ENCODE measurements at places on chromosomes 11 and 22. TPM values are rescaled to one million over a fixed set of nuclear protein-coding genes. Genes with fewer than 3 reads are reported as not detected.

DNA sequence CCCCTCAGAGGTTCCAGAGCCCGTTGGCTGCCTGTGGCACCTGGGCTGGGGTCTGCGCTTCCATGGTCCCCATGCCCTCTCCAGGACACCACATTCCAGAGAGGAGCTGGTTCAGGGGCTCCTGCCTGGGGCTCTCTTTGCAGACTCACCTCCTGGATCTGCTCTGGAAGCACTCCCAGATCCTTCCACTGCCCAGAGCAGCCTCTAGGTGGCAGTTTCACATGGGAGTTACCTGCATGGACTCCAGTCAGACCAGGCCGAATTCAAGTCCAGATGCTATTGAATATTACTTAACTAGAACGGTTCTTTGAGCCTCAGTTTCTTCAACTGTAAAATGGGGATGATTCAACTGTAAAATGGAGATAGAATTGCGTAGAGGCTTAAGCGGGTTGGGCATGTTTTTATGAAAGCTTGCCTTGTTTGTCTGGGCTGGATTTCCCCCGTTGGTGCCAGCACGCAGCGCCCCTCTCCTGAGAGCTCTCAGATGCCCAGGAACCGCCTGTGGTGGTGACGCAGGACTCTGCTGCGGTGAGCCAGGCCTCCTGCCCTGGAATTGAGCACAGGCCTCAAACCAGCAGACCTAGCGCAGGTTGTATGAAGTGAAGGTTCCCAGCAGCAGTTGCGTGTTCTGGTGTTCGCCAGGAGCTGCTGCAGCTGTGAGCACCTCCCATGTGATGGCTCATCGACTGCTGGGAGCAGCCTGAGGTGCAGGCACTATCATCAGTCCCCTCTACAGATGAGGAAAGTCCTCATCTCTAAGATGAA lies 44.2 kb downstream of the LMO1 start:
- H3K4me3 ChIP-seq: no peak overlapping the region
- no peaks in the 10 kb centered on the region for H3K36me3 ChIP-seq
- H3K27me3 ChIP-seq: no peaks in the 10 kb centered on the region
- peak; percentile 91 for DNase-seq
- no peaks in the 10 kb centered on the region for H3K4me1 ChIP-seq

TRPC6 gene
- total RNA-seq: 5.1 TPM

DNA sequence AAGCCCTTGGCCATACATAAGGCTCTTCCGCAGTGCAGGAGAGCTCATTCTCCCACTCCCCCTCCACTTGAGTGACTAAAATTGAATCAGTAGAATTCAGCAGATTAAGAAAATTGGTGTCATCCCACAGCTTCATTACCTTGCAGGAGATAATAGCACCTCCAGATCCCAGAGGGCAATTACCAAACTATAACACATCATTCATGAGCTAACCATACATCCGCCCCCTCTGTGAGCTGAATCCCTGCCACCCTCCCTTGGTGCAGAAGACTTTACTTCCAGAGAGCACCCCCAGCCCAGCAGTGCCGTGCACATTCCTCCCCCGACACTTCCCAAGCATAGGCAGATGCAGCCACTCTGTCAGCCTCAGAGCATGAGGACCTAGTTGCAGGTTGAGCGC lies 496.5 kb upstream of the B3GAT1 start:
- H3K4me1 ChIP-seq: no peaks in the 10 kb centered on the region
- no peaks in the 10 kb centered on the region for H3K36me3 ChIP-seq
- H3K27ac ChIP-seq: no peak overlapping the region
- peaks cover 4% of the 10 kb centered on the region for H3K27me3 ChIP-seq
- H3K4me3 ChIP-seq: no peak overlapping the region

KRTAP5-7 gene
- total RNA-seq: not detected

C22orf31 gene
- not detected for total RNA-seq

Measured in endodermal cell (in vitro differentiated cells).